IPS-NIHi11 (cell line): ENCODE measurements at places on chromosomes 12 and 14.

DNA sequence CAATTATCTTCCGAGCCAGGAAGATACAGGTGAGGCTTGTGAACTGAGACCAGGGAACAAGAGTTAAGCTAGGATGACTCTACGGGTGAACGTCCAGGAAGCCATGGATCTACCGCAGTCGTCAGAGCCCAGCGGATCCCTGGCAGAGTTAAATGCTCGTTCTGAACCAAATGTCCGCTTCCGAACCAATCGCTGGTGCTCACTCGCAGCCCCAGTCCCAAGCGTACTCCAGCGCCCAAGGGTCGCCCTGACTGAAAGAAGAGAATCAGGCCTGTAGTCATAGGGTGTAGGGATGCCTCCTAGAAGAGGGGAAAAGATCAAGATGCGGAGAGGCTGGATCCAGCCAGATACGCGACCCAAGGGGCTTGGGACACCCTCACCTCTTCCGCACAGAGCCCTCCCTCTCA lies 283 bp downstream of the VIPAS39 start:
- DNase-seq = no peak

- DNase-seq = peak; percentile 64
These were observed 1.9 kb upstream of the KDM2B start for GRCh38 chr12:121582583-121583333.

DNA sequence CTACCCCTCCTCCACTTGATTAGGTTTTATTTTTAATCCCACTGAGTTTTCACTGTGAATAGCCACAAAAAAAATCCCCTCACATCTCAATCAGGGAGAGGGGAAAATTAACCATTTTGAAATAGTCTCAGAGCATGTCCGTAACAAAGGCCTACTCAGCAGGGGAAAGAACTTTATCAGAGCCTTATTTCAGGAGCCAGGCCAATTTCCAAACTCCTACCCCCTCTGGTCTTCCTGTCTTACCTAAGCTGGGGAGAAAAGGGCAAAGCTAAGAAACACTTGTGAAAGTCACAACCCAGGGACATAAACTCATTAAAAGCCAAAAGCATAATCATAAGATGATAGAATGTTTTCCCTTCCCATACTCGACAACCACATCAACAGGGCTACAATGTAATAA lies 260.3 kb upstream of the DIO3 start:
- no peak for DNase-seq

DNA sequence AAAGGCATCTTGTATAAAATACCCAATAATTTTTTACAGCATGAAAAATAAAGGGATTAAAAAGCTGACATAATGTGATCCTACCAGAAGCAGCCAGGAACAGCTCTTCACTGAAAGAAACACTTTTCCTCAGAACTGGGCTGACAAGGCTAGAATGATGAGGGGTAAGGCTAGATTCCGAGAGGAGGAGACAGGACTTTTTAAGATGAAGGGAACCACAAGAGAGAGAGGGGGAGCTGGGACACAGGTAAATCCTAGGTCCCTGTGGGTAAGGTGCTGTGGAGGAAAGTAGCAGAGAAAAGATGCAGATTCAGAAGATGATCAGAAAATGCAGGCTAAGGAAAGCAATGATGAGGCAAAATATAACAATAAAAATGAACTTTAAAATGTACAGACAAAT lies 29.5 kb downstream of the C2CD5 start:
- DNase-seq = no peak

GRCh38 chr12:56339158-56339422 lies 406 bp downstream of the IL23A start:
- DNase-seq = no peak

DNA sequence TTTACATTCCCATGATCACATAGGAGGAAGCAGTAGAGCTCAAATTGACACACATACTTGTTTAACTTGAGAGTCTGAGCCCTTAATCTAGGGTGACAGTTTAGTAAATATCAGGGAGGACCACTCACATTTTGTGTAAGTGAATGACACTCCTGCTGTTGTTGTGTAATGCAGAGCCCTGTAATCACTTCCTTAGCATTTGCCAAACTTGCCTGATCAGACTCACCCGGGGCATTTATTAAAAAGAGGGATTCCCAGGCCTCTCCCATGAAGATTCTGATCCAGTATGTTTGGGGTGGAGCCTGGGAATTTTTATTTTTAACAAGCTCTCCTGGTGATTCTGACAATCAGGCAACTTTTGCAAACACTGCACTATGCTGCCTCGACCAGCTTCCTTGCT lies 119.6 kb downstream of the NUAK1 start:
- DNase-seq = no peak

DNA sequence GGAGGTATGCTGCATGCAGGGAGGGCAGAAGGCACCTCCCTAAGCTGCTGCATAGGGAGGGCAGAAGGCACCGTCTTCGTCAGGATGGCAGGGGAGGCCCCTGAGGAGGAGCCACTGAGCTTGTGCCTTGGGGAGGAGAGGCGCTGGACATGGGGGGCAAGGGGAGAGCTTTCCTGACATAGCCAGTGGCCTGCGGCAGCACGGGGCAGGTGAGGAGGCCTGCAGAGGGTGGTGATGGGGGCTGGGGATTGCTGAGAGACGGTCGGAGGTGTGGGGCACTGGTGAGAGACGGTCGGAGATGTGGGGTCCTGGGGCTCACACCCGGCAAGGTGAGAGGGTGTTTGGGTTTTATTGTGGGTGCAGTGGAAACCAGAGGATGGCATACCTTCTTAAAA lies 10.4 kb upstream of the BDKRB2 start:
- DNase-seq = no peak

- DNase-seq = no peak
These were observed 79.3 kb downstream of the IGF1 start for GRCh38 chr12:102401087-102401486.

- DNase-seq = no peak
These were observed 36.0 kb upstream of the TRHDE start for GRCh38 chr12:72236071-72236705.

GRCh38 chr12:62379026-62379722 lies 87.5 kb upstream of the MON2 start:
- no peak for DNase-seq

DNA sequence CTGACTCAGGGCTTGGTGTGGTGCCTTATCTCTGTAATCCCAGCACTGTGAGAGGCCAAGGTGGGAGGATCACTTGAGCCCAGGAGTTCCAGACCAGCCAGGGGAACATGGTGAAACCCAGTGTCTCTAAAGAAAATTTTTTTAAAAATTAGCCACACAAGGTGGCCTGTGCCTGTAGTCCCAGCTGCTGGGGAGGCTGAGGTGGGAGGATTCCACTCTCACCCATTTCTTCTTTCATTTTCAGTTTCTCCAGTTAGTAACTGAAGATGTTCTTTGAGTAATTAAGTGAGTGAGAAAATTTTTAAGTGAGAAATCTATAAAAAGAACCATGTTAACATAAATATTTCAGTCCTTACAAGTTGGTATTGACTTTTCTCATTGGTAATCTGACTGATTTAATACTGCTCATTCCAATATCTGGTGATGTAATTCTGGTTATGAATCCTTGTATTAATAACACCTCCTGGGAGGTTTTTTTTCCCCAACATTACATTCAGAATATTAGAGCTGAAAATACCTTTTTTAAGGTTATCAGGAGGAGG lies 6.1 kb downstream of the METTL3 start:
- DNase-seq = no peak

GRCh38 chr12:75721796-75722195 lies 210.4 kb upstream of the KRR1 start:
- DNase-seq = no peak

- no peak for DNase-seq
These were observed 98.3 kb downstream of the AVPR1A start for GRCh38 chr12:63052696-63053095.

DNA sequence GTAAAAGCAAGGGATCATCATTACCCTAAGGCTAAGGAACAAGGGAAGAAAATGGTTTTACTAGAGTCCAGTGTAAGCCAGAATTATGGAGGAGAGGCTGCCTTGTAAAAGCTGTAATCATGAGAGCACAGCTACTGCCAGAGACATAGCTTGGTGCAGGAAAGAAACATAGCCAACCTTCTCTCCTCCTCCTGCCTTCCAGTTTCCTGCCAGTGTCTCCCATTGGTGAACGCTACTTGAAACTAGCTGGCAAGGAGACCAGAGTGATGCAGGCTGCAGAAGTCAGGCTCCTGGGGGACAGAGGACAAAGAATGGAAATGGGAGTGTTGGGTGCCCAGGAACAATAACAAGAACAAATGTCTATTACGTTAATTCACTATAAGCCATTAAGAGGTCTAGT lies 158.5 kb downstream of the NELL2 start:
- no peak for DNase-seq

DNA sequence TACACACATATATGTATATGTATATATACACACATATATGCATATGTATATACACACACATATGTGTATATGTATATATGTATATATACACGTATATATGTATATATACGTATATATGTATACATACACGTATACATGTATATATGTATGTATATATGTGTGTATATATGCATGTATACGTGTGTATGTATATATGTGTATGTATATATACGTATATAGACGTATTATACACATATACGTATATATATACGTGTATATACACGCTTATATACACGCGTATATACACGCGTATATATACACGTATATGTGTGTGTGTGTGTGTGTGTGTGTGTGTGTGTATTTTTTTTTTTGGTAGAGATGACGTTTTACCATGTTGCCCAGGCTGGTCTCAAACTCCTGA lies 32.9 kb upstream of the ZNF740 start:
- no peak for DNase-seq

GRCh38 chr12:87051621-87052020 lies 795.4 kb upstream of the MGAT4C start:
- DNase-seq = no peak

DNA sequence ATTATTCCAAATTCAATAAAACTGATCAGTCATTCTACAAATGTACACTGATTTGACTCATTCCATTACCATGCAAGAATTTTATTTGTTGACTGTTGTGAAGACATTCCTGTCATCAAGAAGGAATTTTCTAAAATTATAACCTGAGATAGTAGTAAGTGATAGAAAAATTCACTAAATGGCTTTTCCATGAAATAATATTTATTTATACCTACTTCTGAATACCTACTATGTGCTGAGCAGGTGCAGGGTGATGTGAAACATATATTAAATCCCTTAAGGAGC lies 841.7 kb downstream of the NRXN3 start:
- no peak for DNase-seq

DNA sequence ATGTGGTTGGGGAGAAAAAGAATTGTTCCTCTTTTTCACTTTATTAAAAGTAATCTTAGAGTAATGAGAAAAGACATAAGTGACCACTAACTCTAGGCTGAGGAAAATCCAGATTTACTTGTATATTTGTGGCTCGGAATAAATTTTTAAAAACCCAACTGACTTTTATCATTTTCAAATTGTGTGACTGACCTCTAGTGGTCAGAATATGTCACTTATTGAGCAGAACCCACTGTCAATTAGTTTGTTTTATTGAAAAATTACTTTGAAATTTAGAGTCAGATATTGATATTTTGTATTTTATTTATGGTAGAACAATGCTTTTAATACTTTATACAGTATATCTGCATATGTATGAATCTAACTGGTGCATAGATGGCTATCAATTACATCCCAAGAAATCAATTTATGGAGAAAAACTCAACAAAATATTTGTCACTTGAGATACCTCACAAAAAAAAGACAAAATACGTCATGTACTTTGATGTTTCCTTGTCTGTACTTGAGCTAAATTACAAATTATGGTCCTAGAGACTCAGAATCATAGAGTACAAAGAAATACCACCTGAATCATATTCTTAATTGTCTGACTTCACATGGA lies 229.4 kb downstream of the CNTN1 start:
- DNase-seq = peak; percentile 26

DNA sequence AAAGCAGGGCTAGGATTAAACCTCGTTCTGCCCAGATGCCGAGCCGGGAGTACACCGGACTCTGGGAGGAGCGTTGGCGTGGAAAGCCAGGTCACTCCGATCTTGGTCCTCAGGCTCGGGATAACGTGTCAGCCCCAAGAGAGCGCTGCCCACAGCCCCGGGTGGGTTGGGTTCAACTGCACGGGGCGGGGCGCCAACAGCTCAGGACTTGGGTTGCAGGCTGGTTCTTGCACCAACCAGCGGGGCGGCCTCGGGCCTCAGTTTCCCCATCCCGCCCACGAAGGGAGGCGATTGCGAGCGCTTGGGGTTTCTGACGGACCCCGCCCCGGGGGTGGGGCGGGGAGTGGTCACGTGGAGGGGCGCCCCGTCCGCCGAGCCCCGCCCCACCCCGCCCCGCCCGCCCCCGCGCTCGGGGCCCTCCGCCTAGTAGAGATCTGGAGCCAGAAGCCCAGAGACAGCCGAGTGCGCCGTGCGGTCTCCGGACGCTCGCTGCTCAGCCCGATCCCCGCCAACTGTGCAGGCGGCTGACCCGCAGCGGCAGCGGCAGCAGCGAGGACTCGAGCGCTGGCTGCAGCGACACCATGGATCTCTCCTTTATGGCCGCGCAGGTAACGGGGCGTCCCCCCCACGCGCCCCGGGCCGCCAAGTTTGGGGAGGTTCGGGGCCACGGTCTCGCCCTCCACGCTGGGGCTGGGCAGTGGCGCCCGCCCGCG lies at the start of gene C14orf132:
Gene C14orf132, plus strand, starts transcription at position 443 of the 713 bp plus-strand sequence. Its CDS starts 139 bp downstream, at position 582.
- DNase-seq = peak; percentile 87

GRCh38 chr12:28958553-28959195 lies 190.4 kb upstream of the FAR2 start:
- DNase-seq = no peak

- DNase-seq = no peak
These were observed 106.0 kb downstream of the TXNDC16 start for GRCh38 chr14:52446355-52446754.

DNA sequence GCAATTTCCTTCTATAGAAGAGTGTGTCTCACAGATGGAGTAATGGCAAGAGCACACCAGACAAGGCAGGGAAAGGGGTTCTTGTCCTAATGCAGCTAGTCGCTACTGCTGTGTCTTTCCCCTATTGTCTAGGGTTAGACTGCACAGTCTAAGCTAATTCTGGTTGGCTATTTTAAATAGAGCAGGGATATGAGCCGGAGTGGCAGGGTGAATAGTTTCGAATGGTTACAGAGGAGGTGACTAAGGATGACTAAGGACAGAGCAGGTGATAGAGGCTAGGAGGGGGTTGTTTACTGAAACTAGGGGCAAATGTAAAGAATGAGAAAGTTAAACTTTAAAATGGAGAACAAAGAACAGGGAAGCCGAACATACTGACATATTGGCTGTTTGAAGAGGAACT lies 25.6 kb upstream of the CPNE8 start:
- no peak for DNase-seq

DNA sequence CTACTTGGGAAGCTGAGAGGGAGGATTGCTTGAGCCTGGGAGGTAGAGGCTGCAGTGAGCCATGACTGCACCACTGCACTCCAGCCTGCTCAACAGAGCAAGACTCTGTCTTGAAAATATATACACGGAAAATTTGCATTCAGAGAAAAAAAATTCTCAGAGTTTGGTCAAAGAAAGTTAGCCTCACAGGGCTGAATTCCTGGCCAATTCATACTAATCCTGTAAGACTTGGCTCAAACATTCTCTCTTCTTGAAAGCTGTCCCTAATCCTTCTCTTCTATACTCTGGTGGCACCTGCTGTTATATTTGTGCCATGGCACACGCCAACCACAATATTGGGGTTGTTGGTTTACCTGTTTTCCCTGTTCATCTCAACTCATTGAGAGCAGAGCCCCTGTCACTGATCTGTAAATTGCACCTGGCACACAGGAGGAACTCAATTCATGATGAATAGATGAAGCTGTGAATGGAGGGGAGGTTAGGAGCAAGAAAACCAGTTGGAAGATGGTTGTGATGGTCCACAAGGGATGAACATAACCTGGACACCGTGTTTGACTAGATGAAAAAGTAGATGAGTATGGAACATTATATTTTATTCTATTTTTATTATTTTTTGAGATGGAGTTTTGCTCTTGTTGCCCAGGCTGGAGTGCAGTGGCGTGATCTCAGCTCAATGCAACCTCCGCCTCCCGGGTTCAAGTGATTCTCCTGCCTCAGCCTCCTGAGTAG lies 36.8 kb upstream of the SPTSSA start:
- DNase-seq = peak; percentile 27
